ENCODE measurements at places on chromosomes 7 and 10.

DNA sequence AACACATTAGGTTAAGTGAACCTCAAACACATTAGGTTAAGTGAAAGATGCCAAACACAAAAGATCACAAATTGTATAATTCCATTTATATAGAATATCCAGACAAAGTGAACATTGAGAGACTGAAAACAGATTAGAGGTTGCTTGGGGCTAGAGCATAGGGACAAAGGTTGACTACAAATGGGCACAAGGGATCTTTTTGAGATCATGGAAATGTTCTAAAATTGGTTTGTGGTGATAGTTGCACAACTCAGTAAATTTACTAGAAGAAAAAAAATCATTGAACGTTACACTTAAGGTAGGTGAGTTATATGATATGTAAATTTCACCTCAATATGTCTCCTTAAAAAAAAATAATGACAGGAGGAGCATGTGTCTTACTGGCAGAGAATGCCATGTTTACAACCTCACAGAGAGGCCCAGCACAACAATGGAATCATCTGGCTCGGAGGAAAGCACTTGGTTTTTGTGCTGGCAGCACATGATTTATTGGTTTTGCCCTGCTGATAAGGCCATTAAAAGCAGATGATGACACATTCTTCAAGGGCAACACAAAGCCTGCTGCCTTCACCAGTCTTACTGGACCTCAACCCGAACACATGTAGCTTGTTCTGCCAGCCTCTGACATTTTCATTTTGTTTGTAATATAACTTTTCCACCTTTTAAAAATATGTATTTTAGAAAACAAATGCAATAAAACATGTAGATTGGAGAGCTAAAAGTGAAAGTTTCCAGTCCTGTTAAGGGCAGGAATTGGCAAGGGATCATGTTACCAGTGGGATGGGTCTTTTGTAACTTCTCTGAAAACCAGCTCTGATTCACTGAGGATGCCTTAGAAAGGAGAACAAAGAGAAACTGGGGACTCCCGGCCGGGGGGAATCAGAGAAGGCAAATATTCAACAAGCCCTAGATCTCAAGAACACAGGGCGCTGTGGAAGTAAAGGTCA lies 11.9 kb upstream of the LMOD2 start:
- DNase-seq, result peak; percentile 60

DNA sequence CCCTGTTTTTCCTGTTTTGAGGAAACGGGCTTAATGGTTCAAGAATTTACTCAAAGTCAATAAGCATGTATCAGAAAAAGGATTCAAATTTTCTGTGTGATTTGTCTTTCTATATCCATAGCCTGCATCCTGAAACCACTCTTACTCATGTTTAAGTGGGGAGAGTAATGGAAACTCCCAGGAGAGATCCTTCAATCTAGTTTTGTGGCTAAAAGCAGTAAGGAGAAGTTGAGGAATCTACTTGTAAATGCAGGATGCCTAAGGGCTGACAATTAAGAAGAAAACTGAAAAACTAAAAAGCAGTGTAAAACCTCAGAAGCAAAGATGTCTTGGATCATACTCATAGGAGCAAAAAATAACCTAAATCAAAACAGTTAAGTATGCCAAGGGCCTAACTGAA lies 68.1 kb upstream of the GRID1 start:
- no peak for DNase-seq

GRCh38 chr10:103761075-103761920 lies 94.1 kb downstream of the SH3PXD2A start:
- no peak for DNase-seq

GRCh38 chr7:1942941-1943289 lies 272.8 kb downstream of the ELFN1 start:
- no peak for DNase-seq

DNA sequence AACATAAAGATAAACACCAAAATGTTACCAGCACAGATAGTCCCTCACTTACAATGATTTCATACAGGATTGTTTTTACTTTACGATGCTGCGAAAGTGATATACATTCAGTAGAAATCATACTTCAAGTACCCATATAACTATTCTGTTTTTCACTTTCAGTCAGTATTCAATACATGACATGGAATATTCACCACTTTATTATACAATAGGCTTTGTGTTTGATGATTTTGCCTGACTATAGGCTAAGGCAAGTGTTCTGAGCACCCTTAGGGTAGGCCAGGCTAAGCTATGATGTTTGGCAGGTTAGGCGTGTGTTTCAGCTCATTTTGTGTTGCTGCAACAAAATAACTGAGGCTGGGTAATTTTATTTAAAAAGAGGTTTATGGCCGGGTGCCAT lies 155.0 kb downstream of the RTKN2 start:
- DNase-seq, result no peak

DNA sequence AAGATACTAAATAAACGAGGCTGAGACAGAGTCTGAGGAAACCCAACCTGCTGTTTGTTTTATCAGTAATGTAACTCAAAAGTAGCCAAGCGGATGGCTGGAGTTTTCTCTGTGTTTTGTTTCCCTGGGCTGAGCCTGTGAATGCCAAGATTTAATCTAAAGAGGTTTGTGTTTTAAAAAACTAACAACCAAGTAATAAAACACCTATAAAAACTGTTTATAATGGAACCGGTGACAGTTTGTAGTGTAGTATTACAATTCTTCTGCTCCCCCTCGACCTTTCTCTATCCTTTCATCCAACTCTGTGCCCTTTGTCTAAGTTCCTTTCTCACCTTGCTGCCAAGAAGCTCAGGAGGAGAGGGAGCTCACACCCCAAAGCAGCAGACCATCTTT lies 2.6 kb upstream of the KAT6B start:
- no peak for DNase-seq

- no peak for DNase-seq
Observed at GRCh38 chr10:78756604-78757343, 312.0 kb upstream of the ZMIZ1 start.

GRCh38 chr7:124155432-124156022 lies 122.7 kb upstream of the TMEM229A start:
- DNase-seq, result peak; percentile 9

GRCh38 chr7:139645572-139646523 lies 122.4 kb downstream of the CLEC2L start:
- peak; percentile 30 for DNase-seq

GRCh38 chr10:33229949-33230267 lies 104.6 kb downstream of the NRP1 start:
- DNase-seq, result peak; percentile 4

DNA sequence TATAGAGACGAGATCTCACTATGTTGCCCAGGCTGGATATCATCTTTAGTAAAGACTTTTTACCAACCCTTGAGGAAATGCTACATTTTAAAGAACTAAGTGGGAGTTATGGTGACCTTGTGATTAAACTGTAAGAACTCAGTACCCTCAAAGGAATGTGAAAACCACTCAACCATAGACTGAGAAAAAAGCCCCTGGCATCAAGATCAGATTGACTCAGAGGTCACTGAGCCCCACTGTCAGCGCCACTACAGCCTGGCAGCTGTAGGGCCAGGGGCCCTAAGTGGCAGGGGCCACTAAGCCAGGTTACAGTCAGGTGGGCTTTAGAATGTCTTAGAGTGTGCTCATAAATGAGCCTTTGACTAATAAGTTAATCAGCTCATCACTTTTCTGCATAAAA lies 55.9 kb downstream of the APBB1IP start:
- no peak for DNase-seq

- DNase-seq, result no peak
Observed at GRCh38 chr10:119006451-119007210, 22.9 kb upstream of the NANOS1 start.

DNA sequence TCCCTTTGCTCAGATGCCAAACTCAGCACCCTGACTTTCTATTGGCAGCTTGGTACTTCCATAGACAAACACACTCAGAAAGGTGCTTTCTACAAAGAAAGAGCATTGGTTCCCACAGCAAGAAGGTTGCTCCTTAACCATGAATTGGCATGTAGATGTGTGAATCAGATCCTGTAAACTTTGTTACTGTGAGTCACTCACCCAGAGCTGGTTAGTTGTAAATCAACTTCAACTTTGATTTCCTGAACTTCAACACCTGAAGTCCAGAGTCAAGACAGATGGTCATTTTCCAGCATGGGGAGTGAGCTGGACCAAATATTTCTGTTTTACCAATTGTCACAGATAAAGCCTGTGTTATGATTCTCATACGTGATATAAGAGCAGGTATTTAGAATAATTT lies 797.2 kb downstream of the TNS3 start:
- no peak for DNase-seq

DNA sequence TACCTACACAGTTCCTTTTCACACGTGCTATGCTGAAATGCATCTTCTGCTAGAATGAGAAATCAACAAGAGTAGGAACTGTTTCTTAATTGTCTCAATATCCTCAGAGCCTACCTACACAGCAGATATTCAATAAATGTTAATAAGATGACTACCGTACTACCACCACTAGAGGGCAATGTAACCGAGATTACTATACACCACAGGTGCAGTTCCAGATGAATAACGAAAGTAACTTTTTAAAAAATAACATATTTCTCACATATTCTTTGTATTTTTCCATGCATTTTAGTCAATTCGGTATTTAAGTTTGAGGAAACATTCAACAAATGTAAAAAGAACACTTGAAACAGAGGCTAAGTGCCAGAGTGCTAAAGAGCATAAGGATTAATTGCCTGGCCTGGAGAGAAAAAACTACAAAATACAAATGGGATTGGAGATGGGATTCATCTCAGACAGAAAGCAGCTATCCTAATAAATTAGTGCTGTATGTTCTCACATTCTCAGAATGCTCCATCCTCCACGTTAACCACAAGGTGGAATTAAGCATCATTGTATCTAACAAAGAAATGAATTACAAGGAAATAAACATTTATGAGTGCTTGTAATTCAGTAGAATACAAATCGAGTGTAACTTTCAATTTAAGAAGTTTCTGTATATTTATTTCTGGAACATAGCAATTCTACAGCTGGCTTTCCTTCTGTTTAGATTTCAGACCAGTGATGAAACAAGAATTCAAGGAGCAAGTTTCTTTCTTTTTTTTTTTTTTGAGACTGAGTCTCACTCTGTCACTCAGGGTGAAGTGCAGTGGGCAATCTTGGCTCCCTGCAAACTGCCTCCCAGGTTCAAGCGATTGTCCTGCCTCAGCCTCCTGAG lies 20.3 kb upstream of the HECTD2 start:
- no peak for DNase-seq

DNA sequence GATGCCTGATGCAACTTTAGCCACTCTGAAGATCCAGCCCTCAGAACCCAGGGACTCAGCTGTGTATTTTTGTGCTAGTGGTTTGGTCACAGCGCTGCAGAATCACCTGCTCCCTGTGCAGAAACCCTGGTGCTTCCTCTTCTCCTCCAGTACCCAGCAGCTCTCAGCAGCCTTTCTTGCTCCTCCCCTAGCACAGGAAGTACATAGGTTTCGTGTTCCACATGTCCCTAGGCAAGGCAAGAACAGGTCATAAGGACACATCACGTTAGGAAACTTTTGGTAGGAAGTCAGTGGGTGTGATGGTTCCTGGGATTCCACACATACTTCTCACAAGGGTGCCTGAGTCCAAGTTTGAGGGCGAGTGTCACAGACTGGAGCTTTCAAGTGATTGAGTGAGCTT lies 167.9 kb upstream of the PRSS1 start:
- DNase-seq, result no peak

GRCh38 chr10:78310481-78311080 lies 276.9 kb downstream of the RPS24 start:
- no peak for DNase-seq

- no peak for DNase-seq
Observed at GRCh38 chr10:32793033-32793432, 165.0 kb downstream of the ITGB1 start.

DNA sequence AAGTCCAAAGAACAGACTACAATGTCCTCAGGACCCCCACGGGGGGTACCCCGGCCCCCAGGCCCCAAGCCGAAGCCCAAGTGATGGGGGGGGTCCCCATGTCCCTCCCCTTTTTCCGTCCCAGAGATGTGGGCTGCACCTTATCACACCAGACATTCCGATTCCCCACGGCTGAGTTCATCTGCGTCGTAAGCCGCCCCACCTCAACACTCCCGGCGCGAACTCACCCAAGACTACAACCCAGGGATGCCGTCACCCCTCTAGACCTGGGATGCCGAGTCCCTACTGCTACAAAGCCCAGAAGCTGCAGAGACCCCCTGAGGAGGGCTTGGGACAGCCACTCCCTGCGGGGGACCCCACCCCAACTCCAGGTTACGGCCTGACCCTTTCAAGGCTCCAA lies 14.5 kb downstream of the PDGFA start:
- no peak for DNase-seq

- no peak for DNase-seq
Observed at GRCh38 chr10:6185039-6185716, 17.6 kb upstream of the PFKFB3 start.

DNA sequence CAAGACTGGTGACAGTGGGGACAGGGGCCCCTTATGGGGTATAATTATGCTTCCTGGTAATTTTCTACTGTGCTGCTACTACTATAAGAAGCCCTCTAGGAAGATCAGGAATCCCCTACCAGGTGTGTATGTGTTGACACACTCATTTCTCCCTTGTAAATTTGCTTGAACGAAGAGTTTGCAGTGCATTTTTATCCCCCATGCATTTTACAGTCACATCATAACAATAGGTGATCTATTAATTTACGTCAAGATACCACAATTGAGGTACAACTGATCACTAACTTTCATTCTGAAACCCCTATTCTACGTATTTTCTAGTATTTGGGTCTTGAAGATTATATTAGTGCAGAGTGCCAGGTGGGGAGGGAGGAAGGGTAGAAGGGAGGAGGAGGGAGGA lies 252.2 kb downstream of the NSUN6 start:
- no peak for DNase-seq

DNA sequence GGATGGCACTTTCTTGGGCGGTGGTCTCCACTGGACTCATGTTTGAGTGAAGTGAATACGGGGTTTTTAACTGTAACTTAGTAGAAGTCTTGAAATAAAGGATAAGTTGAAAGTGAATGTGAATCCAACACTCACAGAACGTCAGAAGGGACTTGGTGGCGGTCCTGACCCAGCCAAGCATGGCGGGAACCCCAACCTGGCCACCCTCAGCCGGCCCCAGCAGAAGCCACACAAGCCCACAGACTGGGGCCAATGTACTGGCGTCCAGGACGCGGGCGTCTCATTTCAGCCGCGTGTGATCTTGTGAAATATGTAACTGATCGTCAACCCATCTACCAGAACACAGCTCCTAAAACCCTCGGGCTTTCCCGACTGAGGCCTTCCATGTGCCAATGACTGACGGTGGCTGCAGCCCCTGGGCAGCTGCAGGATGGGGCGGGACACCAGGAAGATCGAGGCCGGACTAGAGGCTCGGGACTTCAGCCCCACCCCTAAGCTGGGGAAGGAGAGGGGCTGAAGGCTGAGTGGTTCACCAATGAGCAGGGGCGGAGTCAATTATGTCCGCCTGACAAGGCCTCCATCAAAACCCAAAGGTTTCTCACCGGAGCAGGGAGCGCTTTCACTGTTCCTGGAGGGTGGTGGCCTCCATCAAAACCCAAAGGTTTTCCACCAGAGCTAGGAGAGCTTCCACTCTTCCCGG lies 161.5 kb downstream of the MAD1L1 start:
- no peak for DNase-seq

- DNase-seq, result no peak
Observed at GRCh38 chr10:31381766-31382316, 62.8 kb downstream of the ZEB1 start.

DNA sequence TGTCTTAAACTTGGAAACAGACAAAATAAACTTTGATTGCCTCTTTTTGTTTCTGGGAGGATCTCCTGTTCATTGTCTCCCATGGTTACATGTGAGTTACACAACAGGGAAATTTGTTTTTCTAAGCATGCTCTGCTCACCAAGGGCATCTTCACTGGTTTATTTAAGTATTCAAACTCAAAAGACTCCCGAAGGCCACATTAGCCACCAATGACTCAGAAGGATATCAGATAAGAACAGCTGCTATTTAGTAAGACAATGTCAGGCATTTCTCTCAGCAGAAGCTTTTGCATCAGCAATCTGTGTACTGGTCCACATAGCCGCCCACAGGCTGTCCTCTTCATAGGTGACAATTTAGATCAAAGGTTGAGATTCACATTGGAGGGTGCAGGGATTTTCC lies 19.3 kb downstream of the OR6B1 start:
- no peak for DNase-seq
